Activated CD4-positive, alpha-beta T cell treated with anti-CD3 and anti-CD28 coated beads, Interleukin-2, amount 10 ng/mL, durations not matched to agents 7 days and 5 days (primary cell): ENCODE measurements at places on chromosomes 1 and 21.

DNA sequence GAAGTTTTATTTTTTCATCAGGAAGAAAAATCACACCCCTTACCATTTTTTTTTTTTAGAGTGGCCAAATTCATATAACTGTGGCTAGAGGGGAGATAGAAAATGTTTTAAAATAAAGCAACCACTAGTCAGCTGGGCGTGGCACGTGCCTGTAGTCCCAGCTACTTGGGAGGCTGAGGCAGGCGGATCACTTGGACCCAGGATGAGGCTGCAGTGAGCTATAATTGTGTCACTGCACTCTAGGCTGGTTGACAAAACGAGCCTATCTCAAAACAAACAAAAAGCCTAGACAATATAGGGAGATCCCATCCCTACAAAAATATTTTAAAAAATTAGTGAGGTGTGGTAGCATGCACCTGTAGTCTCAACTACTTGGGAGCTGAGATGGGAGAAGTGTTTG is 14.8 kb upstream of the BECN2 start:
- H3K4me1 ChIP-seq: no peaks in the 10 kb centered on the region
- H3K27ac ChIP-seq: no peak overlapping the region
- H3K27me3 ChIP-seq: no peaks in the 10 kb centered on the region
- no peak overlapping the region for H3K4me3 ChIP-seq
- H3K36me3 ChIP-seq: no peaks in the 10 kb centered on the region

GRCh38 chr1:166705376-166706289 is 133.6 kb upstream of the POGK start:
- no peak for DNase-seq
- peaks cover 20% of the 10 kb centered on the region for H3K27me3 ChIP-seq
- no peak overlapping the region for H3K4me3 ChIP-seq

- no peak overlapping the region for H3K4me3 ChIP-seq
- no peak overlapping the region for H3K27ac ChIP-seq
- no peaks in the 10 kb centered on the region for H3K4me1 ChIP-seq
- H3K36me3 ChIP-seq: no peaks in the 10 kb centered on the region
Measured at GRCh38 chr1:207009182-207009850, 23.2 kb downstream of the C1orf116 start.

GRCh38 chr1:9751971-9752370 is 71.8 kb downstream of the CLSTN1 start:
- no peaks in the 10 kb centered on the region for H3K27me3 ChIP-seq
- H3K4me1 ChIP-seq: peaks cover 3% of the 10 kb centered on the region
- H3K4me3 ChIP-seq: no peak overlapping the region
- peaks cover 40% of the 10 kb centered on the region for H3K36me3 ChIP-seq
- no peak for DNase-seq
- H3K27ac ChIP-seq: no peak overlapping the region

DNA sequence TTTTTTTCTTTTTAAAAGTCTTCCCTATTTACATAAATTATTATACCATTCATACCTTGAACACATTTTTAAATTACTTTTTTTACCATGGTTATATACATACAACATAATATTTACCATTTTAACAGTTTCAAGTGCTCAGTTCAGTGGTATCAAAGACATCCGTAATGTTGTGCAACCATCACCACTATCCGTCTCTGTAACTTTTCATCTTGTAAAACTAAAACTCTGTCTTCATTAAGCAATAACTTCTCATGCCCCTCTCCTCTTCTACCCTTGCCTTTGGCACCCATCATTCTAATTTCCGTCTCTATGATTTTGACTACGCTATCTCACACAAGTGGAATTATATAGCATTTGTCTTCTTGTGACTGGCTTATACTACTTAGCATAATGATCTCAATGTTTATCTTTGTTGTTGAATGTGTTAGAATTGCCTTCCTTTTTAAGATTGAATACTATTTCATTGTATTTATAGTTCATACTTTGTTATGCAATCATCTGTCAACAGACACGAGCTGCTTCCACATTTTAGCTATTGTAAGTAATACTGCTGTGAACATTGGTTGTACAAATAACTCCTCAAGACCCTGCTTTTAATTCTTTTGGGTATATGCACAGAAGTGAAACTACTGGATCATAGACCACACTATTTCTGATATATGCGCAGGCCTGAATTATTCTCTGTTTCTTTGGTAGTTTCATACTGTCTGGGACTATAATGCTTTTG is 689.5 kb upstream of the NCAM2 start:
- no peak overlapping the region for H3K27ac ChIP-seq
- no peaks in the 10 kb centered on the region for H3K4me1 ChIP-seq
- H3K4me3 ChIP-seq: no peak overlapping the region
- no peak for DNase-seq

DNA sequence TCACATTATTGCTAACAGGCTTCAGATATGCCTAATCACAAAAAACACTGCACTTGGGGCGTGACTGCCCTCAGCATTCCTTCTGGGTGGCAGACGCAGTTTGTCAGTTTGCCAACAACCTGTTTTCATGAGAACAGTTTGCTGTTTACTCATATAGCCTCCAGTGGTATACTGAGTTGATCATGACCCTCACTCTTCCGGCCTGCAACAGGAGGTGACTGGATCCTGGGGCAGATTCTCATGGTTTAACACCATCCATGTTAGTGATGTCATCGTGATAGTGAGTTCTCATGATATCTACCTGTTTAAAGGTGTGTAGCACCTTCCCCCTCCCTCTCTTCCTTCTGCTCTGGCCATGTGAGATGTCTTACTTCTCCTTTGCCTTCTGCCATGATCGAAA is 555.2 kb downstream of the PLPP3 start:
- H3K4me3 ChIP-seq: no peak overlapping the region
- H3K36me3 ChIP-seq: no peaks in the 10 kb centered on the region
- no peak overlapping the region for H3K27ac ChIP-seq
- H3K27me3 ChIP-seq: no peaks in the 10 kb centered on the region
